ENCODE measurements at places on chromosomes 4 and X. TPM values are rescaled to one million over a fixed set of nuclear protein-coding genes. Genes with fewer than 3 reads are reported as not detected.

NAP1L3 gene
- total RNA-seq = 0.62 TPM

GABRE gene
- total RNA-seq = 33.7 TPM

UCP1 gene
- not detected for total RNA-seq

ZNF157 gene
- total RNA-seq = not detected

MECP2 gene
- 20.0 TPM for total RNA-seq

SCML2 gene
- 7.2 TPM for total RNA-seq

LDOC1 gene
- 101 TPM for total RNA-seq

MAGEE2 gene
- not detected for total RNA-seq

ADGRG2 gene
- 7.0 TPM for total RNA-seq

UGT2B28 gene
- not detected for total RNA-seq

COL4A6 gene
- total RNA-seq = 15.5 TPM

PTPN13 gene
- total RNA-seq = 3.4 TPM

MAGED1 gene
- total RNA-seq = 73.6 TPM

MTNR1A gene
- total RNA-seq = 0.64 TPM

CPZ gene
- 0.29 TPM for total RNA-seq

Measured in A549 treated with RU486 at 1 μM for 4 hours (cell line).